Bronchial epithelial cell (primary cell): ENCODE measurements at places on chromosomes 2 and 18.

DNA sequence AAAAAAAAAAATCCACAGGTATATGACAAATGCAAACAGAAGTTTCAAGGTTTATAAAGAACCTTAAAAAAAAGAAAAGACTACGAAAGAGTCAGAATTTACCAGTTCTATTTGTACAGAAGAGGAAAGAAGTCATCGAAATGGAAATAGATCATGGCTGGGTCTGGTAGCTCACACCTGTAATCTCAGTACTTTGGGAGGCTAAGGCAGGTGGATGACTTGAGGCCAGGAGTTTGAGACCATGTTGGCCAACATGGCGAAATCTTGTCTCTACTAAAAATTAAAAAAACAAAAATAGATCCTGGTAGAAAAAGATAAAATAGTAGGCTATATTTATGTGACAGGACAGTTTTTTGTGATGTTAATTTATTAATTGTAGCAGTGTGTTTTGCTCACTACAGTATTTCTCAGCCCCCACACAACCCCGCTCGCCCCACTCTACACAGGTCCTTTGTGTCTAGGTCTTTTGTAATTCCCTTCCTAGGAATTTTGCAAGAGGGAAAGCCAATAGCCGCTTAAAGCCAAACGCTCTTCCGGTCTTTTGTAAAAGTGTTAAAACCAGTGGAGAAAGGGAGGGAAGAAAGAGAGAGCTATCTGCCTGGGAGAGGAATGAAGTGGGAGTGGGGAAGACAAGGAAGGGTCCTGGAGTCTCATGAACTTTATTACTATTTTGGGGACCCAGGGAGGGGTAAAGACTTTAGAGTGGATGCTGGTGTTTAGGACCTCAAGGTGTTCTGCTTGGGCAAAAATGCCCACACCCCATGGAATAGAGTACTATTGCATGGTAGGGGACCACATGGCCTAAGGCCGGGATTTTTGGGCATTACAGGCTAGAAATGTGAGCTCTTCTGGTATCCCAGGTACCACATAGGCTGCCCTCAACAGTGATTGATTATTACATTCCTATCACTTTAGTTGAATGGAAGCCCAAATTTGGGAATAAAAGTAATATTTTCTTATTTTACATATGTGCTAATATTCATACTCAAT is 59.4 kb upstream of the XPO1 start:
- no peak for DNase-seq

- no peak for DNase-seq
Observed at GRCh38 chr2:218427741-218428140, 8.8 kb downstream of the VIL1 start.

DNA sequence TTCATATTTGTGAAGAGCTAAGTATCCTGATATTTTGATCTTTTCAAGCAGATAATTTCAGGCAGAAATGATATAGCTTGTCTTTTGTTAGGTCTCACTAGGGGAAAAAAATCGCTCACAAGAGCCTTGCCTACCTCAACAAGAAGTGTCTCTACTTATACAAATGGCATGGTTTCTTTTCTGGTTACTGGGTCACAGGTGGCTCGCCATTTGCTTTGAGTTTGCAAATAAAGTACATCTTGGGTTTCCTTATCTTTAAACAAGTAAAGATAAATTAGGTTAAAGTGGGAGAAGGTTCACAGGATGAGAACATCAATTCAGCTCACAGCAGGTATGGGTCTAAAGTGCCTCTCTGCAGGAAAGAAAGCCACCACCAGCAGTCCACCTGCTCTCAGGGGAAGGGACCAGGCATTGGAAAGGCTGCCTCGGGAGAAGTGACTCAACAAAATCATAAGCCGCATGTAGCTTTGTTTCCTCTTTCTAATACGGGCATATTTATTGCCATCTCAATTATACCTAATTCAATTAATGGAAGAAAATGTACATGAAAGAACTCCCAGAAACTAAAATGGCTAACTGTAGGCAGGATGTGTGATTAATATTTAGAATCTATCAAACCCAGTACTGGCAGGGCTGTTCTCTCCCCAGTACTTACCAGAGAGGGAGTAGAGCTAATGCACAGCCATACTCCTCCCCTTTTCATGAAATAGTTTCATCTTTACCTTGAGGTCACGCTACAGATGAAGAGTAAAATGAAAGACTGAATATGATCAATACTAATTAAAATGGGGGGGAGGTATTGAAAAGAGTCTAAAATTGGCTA is 28.3 kb downstream of the CDC42EP3 start:
- no peak for DNase-seq

DNA sequence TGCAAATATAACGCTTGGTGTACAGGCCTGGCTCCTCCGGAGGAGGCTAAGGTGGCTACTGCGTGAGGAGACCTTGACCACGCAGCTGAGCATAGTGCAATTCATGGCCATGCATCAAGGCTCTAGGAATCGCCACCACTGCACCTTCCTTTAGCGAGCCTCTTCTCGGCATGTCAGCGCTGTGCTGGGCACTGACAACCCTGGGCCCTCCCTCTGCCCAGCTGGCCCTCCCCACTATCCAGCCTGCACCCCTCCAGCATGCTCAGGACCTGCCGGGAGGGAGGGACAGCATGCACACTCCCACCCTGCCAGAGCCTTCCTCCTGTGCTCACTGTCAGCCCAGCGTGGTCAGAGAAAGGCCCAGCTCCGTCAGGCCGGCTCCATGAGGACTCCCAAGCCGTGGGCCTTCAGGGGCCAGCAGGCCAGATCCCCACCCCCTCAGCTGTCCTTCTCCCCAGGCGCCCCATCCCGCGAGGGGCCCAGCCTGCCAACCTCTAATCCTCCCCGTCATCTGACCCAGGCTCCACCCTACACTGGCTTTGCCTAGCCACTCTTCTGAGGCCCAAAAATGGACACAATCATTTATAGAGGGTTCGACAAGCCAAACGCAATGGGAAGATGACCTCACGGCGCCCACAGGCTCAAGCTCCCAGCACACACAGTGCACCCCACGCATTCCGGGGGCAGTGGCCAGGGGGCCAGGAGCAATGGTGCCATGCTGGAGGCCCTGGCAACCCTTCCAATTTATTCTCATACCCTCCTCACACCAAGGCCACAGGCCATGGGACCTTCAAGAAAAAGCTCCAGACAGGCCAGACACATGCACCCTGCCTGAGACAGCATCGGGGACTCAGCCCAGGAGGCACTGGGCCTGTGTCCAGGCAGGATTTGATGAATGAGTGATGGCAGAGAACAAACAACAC is 3.5 kb downstream of the BIN1 start:
- no peak for DNase-seq

DNA sequence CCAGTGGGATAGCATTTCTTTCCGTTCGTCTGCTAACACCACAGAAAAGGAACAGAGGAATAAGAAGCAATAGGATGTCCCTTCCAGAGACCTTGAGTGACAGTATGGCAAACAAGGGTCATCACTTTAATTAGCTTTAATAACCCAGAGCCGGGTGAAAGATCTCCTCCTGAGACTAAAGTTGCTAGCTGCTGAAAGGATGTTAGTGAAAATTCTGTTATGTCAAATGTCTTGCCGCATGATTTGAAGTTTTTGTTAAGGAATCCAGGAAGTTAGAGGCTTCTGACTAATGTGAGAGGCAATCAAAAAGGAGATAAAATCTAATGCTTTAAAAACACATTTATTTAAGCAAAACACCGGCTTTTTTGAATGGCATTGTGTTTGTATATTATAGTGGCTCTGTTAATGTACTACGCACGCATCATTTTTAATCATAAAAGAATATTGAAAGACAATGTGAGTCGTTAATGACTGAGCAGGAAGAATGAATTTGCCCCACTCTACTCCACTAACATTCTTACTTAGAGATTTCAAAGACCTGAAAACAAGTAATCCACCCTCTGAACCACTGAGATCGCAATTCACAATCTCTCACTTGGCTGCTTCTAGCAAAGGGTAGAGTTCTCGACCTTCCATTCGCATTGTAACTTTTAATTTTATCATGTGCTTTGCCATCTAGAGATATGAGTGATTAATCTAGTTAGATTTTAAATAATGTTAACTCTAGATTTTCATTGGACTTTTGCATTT is 536.6 kb downstream of the LRRTM4 start:
- DNase-seq: peak; percentile 3

- DNase-seq: no peak
Observed at GRCh38 chr2:201968476-201968875, 65.2 kb upstream of the FZD7 start.

GRCh38 chr2:236394571-236394970 is 130.4 kb upstream of the ASB18 start:
- DNase-seq: no peak
